Cerebellum (tissue), 4 donors: ENCODE measurements at places on chromosomes 1 and 21.

DNA sequence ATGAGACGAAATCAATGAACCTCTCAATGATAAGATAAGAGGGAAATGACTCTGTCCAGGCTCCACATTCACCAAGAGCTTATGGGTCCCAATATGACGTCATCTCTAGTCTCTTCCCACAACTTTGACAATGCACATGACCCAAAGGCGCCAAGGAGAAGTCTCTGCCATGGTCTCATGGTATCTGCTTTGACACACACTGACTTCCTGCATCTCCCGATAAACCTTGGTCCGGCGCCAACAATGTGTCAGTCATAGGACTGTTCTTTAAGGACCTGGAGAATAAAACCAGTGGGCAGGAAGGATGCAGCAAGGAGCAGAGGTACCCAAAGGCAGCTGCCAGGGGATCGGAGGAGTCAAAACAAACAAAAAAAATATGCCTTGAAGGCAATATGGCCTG lies 46.9 kb upstream of the TMEM51 start:
- no peak for DNase-seq

DNA sequence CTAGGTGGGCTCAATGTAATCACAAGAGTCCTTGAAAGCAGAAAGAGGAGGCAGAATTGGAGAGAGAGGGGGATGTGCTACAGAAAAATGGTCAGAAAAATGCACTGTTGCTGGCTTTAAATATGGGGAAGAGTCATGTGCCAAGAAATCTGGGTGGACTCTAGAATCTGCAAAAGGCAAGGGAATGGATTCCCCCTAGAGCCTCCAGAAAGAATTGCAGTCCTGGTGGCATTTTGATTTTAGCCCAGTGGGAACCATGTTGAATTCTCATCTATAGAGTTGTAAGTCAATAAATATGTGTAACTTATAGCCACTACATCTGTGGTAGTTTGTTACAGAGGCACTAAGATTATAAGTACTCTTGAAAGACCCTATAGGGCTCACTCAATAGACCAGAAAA lies 210.3 kb downstream of the ASTN1 start:
- DNase-seq, result no peak

GRCh38 chr1:91402023-91402422 lies 2.6 kb downstream of the HFM1 start:
- DNase-seq, result peak; percentile 56

- DNase-seq, result no peak
These were observed 250.6 kb upstream of the VAMP3 start for GRCh38 chr1:7520496-7520895.

GRCh38 chr1:230232371-230232771 lies 165.3 kb downstream of the GALNT2 start:
- DNase-seq, result no peak

DNA sequence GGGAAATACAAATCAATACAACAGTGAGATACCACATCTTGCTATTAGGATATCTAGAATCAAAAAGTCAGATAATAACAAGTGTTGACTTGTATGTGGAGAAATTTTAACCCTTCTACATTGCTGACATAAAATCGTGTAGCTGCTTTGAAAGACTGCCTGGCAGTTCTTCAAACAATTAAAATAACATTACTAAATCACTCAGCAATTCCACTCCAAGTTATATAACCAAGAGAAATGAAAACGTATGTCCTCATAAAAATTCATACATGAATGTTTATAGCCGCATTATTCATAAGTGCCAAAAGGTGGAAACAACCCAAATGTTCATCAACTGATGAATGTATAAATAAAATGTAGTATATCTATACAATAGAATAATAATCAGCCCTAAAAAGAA lies 164.6 kb downstream of the RASAL2 start:
- no peak for DNase-seq

GRCh38 chr1:157201767-157202166 lies 63.6 kb upstream of the ETV3 start:
- no peak for DNase-seq

GRCh38 chr21:21051109-21052055 lies 53.2 kb downstream of the NCAM2 start:
- no peak for DNase-seq

DNA sequence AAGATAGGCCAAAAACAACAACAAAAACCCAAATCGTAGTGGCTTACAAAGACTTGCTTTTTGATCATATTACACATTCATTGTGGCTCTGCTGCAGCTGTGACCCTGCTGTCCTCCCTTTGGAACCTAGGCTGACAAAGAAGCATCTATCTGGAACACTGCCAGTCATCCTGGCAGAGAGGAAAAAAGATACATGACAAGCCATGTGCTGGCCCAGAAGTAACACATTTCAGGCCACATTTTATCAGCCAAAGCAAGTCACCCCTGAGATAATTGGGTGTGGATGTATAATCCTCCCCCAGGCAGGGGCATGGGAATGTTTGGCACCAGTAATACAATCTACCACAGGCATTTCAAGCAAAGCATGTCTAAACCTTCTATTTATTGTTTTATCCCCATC lies 37.2 kb upstream of the AGO1 start:
- no peak for DNase-seq

- no peak for DNase-seq
These were observed 4.7 kb upstream of the SPRR3 start for GRCh38 chr1:152996633-152997400.

GRCh38 chr1:176206006-176206960 lies 803 bp downstream of the COP1 start:
- peak; percentile 18 for DNase-seq

DNA sequence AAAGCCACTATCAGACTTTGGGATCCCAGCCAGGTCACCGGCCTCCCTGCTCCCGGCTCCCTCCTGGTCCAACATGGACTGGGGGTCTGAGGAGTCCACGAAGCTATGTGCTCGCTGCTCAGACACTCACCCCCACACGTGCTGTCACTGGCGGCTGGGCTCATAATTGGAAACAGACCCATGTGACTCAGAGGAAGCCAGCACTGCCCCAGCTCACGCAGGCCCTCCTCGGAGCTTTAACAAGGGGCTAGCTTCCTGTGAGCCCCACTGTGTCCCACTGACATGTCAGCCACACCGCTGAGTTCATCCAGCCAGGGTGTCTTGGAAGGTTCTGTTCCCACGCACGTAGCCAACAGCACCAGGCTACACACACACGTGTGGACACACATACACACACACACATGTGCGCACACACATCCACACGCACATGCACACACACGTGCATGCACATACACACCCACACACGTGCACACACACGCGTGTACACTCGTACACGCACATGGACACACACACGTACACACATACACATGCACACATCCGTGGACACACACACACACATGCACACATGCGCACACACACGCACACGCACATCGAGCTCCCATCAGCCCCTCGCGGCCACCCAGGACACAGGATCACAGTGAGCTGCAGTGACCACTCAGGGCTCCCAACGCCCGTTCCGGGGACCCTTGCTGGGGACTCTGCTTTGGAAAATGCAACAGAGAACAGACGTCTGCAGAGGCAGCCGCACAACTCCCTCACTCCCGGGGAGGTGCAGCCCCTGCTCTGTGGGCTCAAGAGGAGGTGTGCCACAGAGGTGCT lies 18.4 kb upstream of the COL6A2 start:
- DNase-seq, result no peak

DNA sequence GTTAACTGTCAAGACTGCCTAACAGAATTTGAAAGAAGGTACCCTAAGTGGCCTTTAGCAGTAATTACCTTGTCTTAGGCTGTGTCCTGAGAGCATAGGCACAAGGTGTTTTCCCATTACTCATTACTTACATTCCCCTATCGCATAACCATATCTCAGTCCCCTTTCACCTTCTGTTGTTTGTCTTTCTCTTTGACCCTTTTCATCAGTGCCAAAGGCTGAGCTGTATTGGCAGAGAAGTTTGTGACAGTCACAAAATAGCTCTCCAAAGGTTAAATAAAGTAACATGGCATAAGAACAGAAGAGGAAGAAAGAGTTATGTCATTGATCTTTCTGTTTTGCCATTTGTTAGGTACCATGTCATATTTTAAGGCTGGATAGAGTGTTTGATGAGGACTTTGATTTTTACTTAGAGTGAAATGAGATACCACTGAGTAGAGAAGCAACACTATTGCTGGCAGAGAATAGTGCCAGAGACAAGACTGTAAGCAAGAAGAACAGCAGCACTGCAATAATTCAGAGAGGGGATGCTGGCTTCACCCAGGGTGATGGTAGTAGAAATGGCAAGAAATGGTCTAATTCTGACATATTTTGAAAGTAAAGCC lies 497.8 kb downstream of the TTLL7 start:
- no peak for DNase-seq

DNA sequence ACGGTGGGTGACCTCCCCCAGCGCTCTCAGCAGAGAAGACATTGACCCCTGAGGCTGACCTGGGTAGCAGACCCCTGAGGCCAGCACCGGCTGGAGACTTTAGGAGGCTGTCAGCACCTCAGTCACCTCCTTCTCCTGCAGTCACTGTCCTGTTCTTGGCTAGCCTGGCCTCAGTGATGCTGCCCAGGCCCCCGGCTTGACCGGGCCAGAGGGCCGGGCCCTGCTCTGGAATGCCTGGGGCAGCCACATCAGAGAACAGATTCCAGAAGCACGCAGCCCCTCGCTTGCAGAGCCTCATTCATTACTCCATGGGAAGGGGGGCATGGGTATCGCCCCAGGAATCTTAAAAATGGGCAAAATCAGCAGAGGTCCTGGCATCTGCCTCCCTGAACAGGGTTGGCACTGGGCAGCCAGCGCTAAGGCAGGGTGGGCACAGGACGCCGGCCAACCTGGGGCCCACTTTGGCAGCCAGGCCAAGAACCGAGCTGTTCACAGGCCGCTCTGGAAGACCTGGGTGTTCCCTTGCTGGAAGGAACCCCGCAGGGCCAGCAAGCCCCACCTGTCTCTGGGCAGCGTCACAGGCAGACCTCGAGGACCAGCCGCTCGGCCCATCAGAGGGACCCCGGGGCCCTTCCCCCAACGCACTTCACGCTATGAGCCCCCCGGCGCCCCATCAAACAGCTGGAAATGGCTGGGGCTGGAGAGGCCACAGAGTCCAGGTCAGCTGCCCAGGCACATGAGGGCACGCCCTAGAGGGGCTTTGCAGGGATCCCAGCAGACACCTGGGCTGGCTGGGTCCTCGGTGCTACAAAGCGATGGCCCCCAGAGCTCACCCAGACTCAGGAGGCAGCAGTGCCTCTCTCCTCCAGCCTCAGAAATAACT lies 45.1 kb downstream of the MEGF6 start:
- DNase-seq, result no peak

DNA sequence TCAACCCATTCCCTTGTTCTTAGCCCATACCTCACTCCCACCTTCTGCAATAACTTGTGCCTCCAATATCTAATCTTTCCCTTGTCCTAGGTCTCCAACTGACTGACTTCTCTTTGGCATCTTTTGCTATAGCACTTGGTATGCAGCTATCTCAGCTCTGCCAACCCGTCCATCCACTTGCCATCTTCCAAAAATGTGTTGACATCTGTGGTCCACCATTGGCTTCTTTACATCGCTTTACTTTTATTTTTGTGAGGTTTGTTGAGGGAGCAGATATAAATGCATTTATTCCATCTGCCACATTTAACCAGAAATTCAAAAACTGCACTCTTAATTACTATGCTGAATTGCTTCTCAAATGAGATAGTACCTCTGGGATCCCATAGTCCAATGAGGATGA lies 24.9 kb upstream of the PSMB2 start:
- no peak for DNase-seq

DNA sequence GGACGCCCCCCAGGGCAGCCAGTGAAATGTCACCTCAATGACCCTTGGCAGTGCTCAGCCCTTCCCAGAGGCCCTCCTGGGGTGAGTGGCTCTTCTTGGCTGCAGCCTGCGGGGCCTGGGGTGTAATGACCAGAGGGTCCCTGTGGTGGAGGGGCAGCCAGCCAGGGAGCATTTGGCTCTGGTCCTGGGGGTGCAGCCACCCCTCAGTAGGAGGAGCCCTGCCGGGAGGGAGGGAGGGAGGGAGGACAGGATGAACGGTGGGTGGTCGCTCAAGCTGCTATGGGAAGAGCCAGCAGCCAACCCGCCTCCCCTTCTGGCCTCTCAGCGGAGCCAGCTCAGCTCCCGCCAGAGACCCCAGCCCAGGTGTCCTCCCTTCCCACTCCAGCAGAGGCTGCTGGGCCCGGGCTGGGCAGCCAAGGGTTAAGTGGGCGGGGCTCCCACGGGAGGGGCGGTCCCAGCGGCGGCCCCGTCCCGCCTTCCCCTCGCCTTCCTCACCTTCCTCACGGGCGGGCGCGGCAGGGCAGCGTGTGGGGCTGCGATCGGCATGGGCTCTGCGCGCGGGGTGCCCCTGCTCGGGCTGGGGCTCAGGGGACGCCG lies 9.0 kb upstream of the PLCH2 start:
- DNase-seq, result peak; percentile 92

DNA sequence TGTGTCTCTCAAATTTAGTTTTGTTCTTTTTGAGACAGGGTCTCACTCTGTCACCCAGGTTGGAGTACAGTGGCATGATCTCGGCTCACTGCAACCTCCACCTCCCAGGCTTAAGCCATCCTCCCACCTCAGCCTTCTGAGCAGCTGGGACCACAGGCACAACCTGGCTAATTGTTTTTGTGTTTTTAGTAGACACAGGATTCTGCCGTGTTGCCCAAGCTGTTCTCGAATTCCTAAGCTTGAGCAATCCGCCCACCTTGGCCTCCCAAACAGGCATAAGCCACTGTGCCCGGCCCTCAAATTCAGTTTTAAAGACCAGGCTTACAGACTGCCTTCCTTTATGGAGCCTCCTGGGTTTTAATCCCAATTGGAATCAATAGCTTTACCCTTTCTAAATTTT lies 83.7 kb upstream of the SELENON start:
- DNase-seq, result no peak

GRCh38 chr1:1092149-1092855 lies 18.2 kb upstream of the RNF223 start:
- no peak for DNase-seq

- no peak for DNase-seq
These were observed 5.1 kb downstream of the ZNF692 start for GRCh38 chr1:248853663-248854375.
